ENCODE measurements at places on chromosomes 6 and 20.

GRCh38 chr6:10595731-10596664 is 74.8 kb downstream of the GCNT2 start:
- DNase-seq, result no peak

- no peak for DNase-seq
Measured at GRCh38 chr6:107965746-107966145, 7.7 kb upstream of the SEC63 start.

DNA sequence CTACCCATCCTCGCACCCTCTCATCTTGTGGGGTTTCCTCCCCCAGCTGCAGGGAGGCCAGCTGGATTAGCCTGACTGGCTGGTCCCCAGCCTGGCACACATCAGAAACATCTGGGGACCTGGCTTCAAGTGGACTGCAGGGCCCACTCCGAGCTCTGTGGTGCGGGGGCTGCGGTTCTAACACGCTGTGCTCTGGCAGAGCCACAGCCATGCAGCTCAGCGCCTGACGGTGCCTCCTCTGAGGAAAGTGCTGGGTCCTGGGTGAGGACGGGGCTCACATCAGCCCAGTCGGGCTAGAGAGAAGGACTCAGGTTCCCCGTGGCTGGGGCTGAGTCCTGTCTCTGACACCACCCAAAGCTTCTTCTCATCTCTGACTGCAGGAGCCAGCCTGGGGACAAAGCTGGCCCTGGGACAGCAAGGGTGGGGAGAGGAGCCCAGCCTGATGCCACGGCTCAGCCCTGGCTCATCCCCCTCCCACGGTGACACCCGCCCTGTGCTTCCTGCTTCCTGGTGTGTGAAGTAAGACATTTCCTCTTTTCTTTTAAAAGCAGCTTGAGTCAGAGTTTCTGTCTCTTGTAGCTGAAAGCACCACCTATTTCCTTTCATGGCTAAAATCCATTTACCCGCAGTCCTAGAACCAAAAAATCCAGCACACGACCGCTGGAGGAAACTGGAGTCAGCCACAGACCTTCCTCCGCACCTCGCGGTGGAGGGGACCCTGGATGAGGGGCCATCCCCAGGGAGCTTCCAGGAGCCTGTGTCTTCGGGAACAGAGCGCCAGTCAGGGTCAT is 127.4 kb upstream of the AFDN start:
- DNase-seq, result no peak

DNA sequence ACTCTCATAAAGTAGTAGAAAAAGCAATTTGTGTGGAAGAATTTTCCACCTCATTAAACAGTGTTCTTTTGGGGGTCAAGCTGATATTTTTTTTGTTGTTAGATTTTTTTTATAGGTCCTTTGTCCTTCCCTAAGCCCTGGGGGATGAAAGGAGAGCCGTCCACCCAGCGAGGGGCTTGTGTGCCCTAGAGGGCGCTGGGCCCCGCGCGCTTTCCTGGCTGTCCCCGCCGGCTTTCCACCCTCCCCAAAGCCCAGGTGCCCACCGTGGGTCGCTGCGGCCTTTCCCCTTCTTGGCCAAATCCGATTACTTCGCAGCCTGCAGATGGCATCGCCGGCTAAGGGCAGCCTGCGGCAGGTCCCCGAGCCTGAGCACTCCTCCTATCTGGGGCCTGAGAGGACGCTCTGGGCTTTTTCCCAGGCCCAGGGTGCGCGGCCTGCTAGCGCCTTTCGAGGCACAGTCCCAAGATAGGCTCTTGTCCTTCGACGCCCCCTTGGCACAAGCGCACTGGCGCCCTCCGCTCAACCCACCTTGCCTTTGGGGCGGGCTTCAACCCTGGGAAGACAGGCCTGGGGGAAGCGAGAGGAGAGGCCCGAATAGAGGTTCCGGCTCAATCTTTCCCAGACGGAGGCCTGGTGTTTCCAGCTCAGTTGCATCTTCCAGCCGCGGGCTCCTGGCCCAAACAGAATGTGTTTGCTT is 33.6 kb downstream of the TFAP2A start:
- no peak for DNase-seq

GRCh38 chr6:41023114-41023513 is 15.9 kb downstream of the UNC5CL start:
- DNase-seq, result no peak

GRCh38 chr6:79536585-79536953 is 661 bp downstream of the LCA5 start:
- no peak for DNase-seq

All from 8988T (cell line).